Dorsolateral prefrontal cortex (tissue), 122 donors: ENCODE measurements at places on chromosomes 3 and 15.

- no peak for DNase-seq
Measured at GRCh38 chr3:114231616-114232015, 5.8 kb downstream of the ZNF80 start.

GRCh38 chr3:142028243-142028777 lies 121.0 kb downstream of the TFDP2 start:
- no peak for DNase-seq

DNA sequence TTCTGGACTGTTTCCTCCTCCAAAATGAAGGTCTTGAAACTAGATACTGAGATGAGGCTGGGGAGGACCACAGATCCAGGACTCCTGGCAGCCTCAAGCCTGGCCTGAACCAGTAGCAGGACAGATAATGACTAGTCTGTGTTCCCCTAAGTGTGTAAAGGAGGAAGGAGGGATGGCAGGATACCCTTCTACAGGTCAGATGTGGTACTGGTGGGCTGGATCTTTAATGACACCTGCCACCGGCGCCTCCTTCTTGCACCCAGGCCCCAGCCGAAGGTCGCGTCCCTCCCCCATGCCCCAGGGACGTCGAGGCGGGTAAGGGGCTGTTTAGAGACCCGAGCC lies 556 bp downstream of the USP19 start:
- DNase-seq, result no peak

- peak; percentile 52 for DNase-seq
Measured at GRCh38 chr3:67384760-67385397, 269.5 kb downstream of the SUCLG2 start.
